RCC 7860 (cell line): ENCODE measurements at places on chromosomes 7 and 10.

DNA sequence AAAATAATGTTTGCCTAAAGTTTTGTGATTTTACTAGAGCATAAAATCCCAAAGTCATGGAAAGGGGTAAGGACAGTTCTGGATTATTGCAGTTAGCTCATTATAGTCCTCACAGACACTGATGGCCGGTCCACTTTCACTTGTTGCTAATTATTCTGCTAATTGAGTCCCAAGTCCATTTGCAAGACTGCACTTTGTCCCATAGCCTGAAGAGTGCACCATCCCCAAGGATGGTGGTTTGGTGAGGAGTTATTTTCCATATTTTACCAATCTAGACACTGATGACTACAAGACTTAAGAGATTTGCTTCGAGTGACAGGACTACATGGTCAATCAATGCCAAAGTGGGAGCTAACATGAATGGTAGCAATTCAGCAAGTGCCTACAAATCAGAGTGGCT, 181.8 kb upstream of the CACNA2D1 start:
- peak; percentile 2 for DNase-seq

- no peak for DNase-seq
Measured at GRCh38 chr7:106808967-106809635, 56.0 kb upstream of the PIK3CG start.

- DNase-seq: no peak
Measured at GRCh38 chr10:69636626-69637605, 6.9 kb downstream of the FAM241B start.

DNA sequence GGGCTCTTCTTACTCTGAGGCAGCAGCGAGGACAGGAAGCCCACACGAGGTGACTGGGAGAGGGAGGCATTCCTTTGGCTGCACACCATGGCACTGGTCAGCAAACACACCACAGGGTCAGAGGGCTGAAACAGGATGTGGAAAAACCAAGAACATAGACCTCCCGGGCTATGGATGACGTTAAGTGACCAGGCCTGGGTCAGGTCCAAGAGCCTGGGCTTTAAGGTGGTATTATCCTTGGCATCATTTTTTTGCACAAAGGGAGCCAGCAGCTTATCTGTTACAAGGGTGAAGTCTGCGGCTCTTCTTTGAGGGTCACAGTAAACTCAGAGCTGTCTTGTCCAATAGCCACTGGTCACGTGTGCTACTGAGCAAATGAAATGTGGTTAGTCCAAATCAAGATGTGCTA, 7.0 kb downstream of the WDR91 start:
- peak; percentile 97 for DNase-seq

DNA sequence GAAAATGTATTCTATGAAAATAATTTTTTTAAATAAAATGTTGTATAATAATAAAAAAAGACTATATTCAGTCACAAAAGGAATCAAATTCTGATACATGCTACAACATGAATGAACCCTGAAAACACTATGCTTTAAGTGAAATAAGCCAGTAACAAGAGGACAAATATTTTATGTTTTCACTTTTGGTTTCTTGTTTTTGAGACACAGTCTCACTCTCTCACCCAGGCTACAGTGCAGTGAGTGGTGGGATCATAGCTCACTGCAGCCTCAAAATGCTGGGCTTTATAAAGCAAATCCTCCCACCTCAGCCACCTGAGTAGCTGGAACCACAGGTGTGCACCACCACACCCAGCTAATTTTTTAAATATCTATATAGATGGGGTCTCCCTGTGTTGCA, 64.2 kb downstream of the CNOT4 start:
- no peak for DNase-seq

- DNase-seq: no peak
Measured at GRCh38 chr7:7671361-7671760, 30.8 kb downstream of the UMAD1 start.

DNA sequence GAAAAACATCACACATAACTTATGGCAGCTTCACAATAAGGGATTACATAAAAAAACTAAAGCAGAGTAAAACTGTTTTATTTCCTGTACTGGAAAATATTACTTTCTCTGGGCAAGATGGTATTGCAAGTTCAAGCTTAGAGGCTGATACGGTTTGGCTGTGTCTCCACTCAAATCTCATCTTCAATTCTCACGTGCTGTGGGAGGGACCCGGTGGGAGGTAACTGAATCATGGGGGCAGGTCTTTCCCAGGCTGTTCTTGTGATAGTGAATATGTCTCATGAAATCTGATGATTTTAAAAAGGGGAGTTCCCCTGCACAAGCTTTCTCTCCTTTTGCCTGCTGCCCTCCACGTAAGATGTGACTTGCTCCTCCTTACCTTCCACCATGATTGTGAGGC, 5.1 kb upstream of the LRRC27 start:
- peak; percentile 21 for DNase-seq

DNA sequence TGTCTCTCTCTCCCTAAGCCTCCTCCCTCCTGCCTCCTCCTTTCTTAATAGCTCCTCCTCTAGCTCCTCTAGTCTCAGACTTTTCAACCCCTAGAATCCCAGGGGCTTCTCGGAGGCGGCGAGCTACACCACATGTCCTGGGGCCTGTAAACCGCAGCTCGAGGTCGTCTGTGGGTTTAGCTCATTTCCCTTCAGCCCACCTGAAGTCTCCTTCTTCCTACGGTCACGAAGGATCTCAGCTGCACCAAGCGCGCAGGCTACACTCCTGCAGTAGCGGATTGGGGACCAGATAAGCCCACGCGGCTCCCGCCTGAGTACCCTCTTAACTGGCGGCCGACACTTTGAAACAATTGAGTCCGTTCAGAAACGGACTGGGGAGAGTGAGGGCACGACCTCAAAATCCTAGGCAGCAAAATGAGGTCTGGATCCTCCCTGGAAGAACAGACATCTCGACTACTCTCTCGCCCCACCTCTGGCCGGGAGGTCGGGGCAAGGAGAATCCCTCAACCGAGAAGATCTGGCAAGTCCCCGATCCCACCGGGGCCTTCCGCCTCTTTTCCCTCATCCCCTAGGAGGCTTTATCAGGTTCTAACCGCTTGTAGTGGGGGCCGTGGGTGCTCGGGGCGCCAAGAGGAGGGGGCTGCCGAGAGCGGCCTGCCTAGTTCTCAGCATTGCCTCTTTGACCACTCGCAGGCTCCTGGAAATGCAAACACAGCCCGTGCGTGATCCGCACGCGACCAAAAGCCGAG, 1.3 kb upstream of the SORCS3 start:
- no peak for DNase-seq

GRCh38 chr10:133388973-133389818, 4.8 kb upstream of the MTG1 start:
- DNase-seq: no peak
